Activated effector memory CD4-positive, alpha-beta T cell treated with Interleukin-2 at 50 U/mL for 16 hours (primary cell): ENCODE measurements at places on chromosomes 6 and 20.

DNA sequence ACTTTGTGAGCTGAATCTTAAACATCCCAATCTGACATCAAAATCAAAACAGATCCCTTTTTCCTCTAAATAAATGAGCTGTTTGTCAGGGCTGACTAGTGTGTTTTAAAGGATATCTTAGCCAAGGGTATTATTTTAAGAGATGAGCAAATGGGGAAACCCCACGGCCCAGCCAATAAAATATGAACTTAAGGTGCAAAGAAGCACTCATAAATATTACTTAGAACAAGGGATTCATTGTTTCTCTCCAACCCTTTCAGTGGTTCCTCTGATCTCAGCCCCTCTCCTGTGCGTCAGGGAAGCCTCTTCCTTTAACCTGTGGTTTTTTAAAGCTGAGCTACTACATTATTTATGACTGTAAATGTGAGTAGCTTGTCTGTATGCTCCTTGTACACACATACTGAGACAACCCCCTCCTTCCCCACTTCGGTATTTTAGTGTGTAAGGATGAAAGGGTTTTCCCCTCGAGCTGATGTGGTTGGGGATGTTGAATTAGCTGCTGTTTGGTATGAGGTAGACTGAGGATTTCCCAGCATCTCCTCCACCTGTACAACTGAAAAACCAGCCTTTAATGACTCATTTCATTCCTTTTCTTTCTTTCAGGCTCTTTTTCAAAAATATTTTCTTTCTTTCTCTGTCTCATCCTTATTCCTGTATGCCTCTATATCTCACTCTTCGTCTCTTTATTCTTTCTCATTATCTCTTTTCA, 6.5 kb downstream of the BMP5 start:
- DNase-seq, result no peak

GRCh38 chr6:42406306-42407280, 45.1 kb downstream of the TRERF1 start:
- no peak for DNase-seq

- no peak for DNase-seq
Observed at GRCh38 chr6:23533311-23533710, 592.7 kb upstream of the NRSN1 start.

GRCh38 chr6:91813641-91814040, 1226.8 kb upstream of the MAP3K7 start:
- no peak for DNase-seq

GRCh38 chr6:1502041-1502440, 107.7 kb upstream of the FOXC1 start:
- no peak for DNase-seq

DNA sequence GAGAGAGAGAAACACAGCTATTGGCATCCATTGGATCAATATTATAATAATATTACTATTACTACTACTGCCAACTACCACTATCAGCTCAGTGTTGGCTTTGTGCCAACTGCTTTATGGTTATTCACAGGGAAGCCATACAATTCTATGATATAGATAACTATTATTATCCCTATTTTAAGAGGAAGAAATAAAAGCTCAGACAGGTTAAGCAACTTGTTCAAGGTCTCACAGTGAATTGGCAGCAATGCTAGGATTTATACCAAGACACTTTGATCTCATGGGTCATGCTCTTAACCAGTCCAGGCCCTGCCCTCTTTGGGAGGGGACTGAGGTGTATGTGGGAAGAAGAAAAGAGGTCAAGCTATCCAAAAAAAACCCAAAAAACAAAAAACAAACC, 82.0 kb upstream of the TRAF3IP2 start:
- no peak for DNase-seq

DNA sequence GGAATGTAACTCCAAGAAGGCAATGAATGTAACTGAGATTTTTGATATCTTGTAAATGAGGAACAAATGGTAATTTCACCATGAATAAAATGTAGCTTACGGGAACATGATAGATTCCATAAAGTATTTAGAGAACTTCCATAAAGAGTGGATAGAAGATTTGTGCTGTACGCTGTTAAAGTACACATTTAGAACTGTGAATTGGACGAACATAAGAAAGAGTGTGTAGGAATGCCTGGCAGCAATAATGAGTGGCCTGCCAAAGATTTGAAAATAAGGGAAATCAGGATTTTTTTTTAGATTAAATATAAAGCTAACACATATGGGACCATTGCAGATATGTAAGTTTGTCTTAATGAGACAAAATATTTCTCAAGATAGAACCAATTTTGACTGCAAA, 1153.3 kb upstream of the EYS start:
- DNase-seq, result no peak

DNA sequence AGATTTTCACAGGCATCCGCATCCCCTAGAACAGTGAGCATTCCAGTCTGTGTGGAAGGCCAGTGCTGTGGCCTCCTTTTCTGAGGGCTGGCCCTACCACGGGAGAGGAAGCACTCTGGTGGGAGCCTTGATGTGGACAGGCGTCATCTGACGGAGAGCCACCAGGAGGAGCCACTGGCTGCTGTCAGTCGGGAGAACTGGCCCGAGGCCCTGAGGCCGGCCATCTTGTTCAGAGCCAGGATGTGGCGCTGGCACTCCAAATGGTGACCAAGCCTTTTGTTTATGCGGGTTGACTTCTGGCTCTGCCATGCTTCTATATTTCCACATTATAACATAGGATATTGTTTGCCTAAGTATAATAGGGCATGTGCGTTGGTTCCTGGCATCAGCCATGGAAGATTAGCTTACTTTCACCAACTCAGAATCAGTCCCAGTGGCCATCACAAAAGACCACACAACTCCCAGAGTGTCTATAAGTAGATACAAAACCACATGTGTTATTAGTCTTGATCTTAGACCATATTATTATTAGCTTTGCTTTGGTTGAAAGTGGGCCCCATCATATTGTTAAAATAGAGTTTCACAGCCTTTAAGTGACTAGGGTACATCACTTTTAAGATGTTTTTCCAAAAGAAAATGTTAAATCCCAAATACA, 273.9 kb upstream of the TAB2 start:
- DNase-seq, result no peak

DNA sequence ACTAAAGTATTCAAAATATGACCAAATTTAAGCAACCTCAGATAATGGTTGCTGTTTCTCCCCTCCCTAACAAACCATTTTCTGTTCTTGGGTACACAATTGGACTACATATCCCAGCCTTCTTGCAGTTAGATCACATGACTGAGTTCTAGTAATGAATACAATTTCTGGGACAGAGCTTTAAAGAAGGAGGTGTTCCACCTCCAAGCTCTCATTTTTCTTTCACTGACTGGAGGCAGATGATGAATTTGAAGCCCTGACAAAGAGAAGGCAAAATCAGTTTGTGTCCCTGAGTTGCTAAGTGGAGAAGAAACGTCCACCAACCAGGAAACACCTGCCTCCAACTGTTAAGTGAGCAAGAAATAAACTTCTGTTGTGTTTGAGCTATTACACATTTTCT, 117.2 kb downstream of the LCA5 start:
- no peak for DNase-seq

- DNase-seq, result no peak
Observed at GRCh38 chr20:41175727-41176330, 38.5 kb downstream of the PLCG1 start.

DNA sequence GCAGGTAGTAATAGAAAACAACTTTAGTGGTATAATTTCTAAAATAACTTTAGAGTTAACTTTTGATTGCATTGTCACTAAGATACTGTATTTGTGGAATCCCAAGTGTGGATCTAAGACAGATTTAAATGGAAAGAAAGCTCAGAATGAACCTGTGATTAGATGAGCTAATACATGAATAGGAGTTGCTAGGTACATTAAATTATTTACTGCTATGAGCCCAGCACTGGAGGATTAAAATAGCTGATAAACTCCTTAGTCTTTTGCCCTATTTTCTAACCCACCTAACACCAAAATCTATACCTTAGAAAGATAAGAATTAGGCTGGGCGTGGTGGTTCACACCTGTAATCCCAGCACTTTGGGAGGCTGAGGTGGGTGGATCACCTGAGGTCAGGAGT, 10.8 kb downstream of the SNRPC start:
- DNase-seq, result no peak

GRCh38 chr6:53951383-53951782, 156.6 kb downstream of the LRRC1 start:
- no peak for DNase-seq

DNA sequence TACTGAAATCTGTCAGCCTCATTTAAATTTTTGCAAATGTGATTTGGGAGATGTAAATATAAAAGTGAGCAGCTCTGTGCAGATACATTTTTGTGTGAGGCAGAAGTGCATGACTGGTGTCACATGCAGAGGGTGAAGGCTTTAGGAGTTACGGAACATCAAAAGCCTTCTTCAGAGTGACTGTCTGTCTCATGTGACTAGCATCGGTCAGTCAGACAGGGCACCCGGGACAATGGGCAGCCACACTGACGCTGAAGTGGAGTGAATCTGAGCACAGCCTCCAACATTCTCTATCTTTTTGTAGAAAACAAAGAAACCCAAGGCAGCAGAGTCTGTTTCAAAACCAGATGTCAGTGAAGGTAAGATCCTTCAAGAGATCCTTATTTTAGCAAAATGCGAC, 7.9 kb upstream of the FAM209A start:
- no peak for DNase-seq

DNA sequence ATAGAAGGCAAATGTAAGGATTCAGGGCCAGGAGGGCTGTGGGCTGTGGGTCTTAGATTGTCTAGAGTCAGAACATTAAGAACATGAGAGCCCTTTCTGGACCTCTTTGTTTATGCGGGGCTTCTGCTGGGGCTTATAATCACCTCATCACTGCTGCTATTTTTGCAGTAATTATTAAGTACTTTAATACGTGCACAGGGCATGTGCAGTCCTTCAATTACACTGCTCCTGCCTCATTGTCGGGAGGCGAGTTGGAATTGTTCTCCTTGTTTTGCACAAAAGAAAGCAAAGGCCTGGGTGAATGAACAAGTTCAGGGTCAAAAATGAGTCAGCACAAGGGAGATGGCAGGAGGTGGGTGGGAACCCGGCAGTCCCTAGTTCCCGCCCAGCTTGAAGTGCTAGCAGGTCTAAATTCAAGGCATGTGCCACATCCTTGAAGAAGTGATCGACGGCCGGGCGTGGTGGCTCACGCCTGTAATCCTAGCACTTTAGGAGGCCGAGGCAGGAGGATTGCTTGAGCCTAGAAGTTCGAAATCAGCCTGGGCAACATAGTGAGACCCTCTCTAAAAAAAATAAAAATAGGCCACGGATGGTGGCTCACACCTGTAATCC, 34.4 kb upstream of the PTPN1 start:
- DNase-seq, result no peak

DNA sequence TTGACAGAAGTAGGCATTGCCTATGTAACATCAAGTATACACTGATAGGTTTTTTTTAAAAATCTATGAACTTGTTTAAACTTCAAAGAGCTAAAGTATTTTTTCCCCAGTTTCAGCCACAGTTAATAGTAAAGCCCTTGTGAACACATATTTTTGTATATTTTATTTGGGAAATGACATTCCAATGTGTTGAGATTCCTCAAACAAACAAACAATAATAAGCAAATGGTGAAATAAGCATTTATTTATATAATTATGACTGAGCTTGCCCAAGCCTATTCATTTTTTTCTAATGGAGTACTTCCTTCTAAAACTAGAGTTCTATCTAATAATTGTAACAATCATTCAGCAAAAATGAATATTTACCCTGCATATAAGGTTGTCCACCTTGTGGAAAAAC, 12.5 kb downstream of the SYCP2 start:
- DNase-seq, result no peak

GRCh38 chr20:8375898-8376297, 243.8 kb downstream of the PLCB1 start:
- DNase-seq, result no peak

DNA sequence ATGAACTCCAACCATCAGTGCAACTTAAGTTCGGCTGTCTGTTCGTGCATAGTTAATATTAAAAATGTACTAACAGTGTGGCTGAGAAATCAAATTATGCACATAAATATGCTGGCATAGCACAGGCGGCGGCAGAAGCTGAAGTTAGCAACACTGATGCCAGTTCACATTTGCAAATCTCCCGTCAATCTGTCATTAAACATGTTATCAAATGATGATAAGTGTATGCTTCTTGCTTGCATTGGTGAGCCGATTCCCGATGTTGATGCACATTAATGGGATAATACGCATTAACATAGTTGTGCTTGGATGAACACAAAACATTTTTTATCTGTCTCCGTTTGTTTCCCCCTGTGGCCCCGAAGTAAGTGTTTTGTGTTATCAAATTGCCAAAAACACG, 309.4 kb downstream of the ZNF217 start:
- no peak for DNase-seq

- no peak for DNase-seq
Observed at GRCh38 chr6:111625461-111626391, 20.0 kb upstream of the TRAF3IP2 start.

- no peak for DNase-seq
Observed at GRCh38 chr20:2379511-2380229, 1.0 kb upstream of the TGM6 start.

GRCh38 chr6:113713665-113714064, 143.5 kb upstream of the MARCKS start:
- no peak for DNase-seq
